Gastrocnemius medialis (tissue), 4 donors: ENCODE measurements at places on chromosomes 3 and 15.

DNA sequence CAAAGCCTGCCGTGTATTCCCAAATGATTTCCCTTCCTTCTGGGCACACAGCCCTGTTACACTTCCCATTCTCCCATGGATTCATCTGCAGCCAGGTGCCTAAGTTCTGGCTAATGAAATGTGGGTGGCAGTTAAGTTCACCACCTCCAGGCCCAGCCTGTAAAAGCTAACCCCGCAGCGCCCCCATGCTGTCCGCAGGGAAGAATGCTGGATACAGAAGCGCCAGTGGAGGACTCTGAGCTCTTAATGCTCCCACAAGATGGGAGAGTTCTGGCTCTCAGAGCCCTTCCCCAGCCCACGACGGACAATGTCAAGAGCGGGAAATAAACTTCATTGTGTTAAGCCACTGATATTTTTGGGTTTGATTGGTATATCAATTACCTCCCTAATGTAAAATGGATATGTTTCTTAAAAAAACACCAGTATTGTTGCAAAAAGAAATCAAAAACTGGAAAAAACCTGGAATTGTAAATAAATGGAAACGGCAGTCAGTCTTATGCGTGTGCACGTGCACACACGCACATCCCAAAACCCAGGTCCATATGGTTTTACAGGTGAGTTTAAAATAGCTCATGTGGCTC, 37.7 kb upstream of the FGD5 start:
- no peak for DNase-seq

DNA sequence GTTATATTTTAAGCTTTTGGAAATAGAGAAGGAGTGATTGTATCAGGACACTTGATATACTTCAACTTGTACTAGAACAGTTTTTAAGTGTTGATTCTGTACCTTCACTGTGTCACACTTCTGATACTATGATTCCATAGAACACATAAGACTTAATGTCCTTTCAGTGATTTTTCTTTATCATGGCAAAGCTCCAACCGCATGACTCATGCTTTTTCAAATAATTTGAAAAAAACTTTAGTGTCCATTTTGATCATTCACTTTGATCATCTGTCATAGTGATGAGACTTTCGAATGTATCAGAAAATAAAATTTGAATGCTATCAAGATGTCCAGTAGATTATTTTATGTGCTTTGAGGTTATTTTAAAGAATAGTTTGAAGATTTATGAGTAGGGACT, 32.0 kb downstream of the AP4E1 start:
- no peak for DNase-seq

DNA sequence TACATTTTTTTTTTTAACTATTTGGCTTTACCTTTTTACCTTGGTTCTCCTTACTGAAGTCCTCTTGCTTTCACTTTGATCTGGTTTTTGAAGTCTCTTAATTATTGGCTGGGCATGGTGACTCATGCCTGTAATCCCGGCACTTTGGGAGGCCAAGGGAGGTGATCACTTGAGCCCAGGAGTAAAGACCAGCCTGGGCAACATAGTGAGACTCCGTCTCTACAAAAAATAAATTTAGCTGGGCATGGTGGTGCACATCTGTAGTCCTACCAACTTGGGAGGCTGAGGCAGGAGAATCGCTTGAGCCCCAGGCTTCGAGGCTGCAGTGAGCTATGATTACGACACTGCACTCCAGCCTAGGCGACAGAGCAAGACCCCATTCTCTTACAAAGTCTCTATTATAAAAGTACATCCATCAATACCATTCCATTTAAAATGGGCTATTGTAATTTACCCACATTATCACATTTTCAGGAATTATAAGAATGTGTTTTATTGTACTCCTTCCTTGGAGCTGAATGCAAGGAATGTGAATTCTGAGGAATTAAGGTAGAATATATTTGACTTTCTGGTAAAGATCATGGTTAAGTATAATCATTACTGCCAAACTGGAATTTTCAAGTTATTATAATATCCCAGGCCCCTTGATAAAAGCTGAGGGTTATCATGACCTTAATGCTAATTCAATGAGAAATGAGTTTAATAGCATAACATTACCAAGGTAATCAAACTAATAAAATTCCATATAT, 49.0 kb downstream of the MSL2 start:
- no peak for DNase-seq

DNA sequence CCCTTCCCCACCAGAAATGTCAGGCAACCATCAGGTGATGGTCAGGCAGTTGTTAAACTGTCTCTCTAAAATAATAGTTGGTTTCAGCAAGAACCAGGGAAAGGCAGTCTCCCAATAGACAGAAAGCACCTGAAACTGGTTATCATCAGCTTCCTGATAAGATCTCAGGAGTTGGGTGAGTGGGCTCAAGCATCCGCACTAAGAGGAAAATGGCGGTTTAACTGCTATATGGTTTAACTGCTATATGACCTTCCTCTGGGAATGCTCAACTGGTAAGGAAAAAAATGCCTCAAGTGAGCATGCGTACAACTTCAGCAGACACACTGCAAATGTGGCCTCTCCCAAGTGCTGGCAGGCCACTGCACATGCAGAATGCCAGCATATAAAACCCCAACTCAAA, 240.8 kb upstream of the CMC1 start:
- DNase-seq: no peak

DNA sequence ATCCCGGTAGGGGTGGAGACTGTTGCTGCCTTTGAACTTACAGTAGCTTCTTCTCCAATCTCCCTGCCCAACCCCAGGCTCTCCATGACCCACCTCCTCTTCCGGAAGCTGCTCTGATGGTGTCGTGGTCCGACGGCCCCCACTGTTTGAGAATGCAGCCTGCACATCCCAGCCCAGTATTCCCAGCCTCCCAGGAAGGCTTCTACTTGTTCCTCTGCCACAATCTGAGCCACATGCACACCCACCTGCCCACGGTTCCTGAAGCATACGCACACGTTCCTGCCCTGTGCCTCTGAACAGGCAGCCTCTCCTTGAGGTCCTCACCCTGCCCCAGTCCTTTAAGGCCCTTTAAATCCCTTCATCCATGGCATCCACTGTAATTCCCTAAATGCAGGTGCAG, 57.4 kb downstream of the ABTB1 start:
- no peak for DNase-seq

- no peak for DNase-seq
Observed at GRCh38 chr15:77604973-77605372, 27.7 kb downstream of the LINGO1 start.

- no peak for DNase-seq
Observed at GRCh38 chr3:79724206-79724605, 43.6 kb downstream of the ROBO1 start.

DNA sequence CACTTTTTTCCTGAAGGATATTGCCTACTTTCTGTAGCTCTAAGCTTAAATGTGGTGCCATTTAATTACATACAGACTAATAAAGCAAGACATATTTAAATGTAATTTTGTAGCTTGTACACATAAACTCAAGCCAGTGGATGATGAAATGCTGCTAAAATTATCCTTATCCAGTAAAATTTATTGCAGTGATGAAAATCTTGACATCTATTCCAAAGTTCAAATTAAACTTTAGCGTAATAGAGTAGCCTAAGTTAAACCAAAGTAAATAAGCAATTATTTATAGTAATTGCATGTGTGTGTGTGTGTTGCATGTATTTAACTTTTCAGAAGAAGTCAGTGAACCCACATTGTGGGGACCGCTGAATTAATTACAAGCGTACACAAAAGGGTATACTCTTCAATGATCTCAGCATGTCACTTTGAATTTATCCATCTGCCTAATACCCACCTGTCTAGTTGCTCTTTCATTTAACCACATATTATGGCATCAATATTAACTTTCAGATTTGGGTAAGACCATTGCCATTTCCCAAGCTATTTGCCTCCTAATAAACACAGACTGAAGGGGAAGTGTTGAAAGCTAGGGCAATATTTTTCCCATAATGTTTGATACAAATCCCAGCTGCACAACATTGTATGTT, 85.0 kb downstream of the MECOM start:
- DNase-seq: no peak

DNA sequence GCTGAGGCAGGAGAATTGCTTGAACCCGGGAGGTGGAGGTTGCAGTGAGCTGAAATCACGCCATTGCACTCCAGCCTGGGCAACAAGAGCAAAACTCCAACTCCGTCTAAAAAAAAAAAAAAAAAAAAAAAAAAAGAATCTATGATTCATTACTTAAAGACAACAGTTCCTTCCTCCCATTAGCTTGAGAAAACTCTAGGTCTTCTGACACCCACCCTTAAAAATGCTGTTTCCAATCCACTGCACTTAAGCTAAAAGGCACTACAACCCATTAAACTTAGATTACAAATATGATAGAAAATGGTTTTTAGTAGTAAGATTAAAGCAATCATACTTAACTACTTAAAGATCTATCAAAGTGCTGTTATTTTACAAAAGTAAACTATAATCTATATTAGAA, 40.0 kb upstream of the BHLHE40 start:
- DNase-seq: no peak

DNA sequence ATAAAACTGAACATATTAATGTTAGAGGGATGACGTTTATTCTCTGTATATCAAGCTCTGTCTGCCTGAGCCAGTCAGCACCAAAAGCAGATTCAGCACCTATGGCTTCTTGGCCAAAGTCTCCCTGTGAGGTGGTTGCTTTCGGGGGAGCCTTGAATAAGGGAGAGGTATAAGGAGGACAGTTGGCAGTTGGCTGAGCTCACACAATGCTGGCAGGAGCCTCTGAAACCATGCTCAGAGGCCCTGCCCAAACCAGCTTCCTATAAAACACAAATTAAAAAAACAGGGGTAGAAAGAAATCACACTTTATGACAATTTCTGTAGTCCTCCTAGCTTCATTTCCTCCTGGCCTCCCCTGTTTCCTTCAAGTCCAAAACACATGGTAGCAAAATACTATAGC, 18.8 kb downstream of the ARHGEF3 start:
- no peak for DNase-seq

DNA sequence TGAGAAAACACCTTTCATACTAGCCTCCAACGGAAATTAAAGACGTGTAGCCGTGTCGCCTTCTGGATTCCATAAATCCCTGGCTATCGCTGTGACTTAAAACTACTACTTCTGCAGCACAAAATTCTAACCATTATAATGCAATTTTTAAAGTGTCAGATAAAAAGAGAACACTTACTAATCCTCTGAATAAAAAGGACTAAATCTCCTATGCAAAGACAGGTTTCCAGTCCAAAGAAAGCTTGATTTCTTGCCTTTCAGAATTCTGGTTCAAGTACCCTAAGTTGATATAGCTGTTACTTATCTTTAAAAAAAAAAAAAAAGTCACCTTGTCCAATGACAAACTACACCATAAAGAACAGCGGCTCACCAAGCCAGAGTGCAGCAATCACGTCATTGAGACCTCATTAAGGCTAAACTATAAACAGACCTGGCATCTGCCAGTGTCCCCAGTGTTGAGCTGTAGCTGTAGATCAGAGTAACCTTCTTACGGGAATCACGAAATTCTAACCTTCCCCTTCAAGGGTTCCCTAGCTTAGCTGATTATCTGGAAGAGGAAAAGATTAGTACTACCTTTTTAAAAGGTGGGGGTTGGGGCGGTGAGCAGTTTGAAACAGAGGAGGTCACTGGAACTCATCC, 2.2 kb downstream of the ABCC5 start:
- DNase-seq: peak; percentile 84

DNA sequence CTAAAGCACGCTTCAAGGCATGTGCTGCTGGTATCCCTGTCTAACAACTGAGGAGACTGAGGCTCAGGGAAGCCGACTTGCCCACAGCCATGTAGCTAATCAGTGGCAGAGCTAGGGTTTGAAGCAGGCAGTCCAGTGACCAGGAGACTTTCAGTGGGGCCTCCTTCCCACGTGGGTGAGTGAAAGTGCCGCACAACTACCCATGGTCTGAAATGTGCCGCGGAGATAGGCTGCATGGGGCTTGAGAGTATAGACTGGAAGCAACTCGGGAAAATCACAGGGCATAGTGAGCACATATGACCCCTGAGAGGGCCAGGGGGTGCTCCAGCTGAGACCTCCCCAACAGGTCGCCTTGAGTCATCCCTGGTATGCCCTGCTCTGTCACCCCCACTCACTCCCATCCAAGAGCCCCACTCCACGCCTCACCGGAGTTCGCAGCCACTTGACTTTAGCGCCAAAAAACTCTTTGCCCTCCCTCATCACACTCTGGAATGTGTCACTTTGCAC, 19.1 kb downstream of the FAM174B start:
- DNase-seq: no peak

GRCh38 chr3:124802061-124802698, 71.9 kb downstream of the UMPS start:
- DNase-seq: no peak

DNA sequence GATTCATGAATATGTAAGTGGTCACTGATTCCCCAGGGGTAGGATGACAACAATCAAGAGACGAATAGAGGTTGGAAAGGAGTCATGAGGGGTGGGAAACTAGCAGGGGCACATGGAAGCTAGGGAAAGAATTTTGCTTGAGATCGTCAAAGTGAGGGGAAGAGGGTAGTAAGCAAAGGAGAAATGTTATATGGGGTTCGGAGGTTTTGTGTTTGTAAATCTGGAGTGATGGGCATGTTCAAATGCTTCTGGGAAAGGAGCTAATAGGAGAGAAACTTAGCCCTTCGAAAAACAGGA, 7.9 kb downstream of the RPL14 start:
- no peak for DNase-seq

DNA sequence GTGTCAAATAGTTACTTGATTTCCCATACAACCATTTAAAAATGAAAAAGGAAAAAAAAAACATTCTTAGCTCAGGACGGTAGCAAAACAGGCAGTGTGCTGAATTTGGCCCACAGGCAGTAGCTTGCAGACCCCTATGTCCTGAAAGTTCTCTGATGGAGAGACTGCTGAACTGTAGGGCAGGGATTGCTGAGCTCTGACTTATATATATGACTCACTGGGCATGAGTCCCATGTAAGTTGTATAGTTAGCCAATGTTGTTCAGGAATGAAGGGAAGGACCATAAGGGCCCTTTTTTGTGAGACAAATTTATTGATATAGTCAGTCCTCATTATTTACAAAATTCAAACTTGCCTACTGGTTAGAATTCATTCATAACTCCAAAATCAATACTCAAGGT, 36.9 kb upstream of the FRMD4B start:
- no peak for DNase-seq

GRCh38 chr15:89587955-89588354, 12.7 kb downstream of the TICRR start:
- DNase-seq: no peak
